ENCODE measurements at places on chromosomes 3 and 15. TPM values are rescaled to one million over a fixed set of nuclear protein-coding genes. Genes with fewer than 3 reads are reported as not detected.

DNA sequence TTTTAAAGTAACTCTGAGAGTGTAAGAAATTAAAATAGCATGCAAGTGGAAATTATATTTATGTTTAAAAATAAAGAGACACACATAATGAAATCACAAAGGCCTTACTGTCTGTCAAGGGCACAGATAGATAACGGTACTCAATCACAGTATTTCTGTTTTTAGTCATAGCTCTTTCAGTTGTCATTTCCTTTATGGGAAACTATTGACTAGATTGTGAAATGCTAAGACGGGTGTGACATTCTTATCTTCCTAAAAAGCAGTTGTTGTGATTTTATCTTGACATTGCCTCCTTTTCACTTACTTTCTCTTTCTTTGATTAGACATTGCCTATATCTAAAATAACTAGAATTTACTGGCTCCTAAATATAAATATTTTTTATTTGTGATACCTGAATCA is 100.1 kb upstream of the PLSCR5 start:
- no peak for DNase-seq

GRCh38 chr15:24933716-24934115 is 21.1 kb upstream of the SNRPN start:
- no peak for DNase-seq

DNA sequence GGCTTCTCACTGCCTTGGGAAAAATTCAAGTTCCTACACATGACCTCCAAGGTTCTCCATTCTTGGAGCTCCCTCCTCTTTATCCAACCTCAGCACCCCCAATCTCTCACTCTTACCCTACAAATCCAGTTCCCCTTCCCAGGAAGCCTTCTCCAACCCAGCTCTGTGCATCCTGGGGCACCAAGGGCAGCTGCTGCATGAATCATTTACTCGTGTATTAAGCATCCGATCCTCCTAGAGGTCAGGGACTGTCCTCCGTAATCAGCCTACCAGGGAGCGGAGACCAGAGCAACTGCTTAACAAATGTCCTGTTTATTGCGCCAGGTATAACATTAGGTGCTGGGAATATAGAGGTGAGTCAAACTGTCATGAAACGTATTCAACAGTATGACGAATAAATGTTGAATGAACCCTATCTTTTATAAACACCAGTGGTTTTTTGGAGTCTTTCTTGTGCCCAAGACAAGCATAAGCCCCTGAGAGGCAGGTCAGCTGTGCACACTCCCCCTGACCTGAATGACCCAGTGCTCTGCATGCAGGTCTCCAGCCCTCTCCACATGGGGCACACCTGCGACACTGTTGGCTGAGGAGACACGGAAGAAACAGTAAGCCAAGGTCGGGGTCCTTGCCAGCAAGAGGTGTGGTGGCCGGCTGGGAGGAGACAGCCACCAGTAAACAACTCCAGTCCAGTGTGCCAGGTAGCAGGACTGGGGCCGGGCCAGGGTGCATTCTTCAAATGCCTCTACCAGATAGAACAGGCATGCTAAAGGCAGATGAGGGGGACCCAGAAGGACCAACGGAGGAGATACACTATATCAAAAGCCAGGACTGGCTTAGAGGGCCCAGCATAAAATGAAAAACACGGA is 27.6 kb downstream of the ANP32A start:
- no peak for DNase-seq

GRCh38 chr3:149657321-149657925 is 402 bp downstream of the WWTR1 start:
- DNase-seq, result no peak

DNA sequence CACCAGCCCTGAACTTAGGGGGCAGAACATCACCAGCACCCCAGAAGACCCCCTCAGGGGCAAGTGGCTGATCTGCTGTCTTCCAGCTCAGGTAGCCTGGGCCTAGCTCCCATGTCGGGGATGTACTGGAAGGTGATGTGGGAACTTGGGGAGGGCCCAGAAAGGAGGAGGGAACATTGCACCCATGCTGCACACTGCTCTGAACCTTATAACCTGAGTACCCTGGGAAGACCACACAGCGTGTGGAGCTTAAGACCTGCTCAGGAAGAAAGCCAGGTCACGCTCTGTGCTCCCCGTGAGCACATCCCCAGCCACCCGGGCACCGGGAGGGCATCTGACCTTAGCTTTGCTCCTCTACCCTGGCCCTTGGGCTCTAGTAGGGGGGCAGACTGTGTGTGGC is 159.4 kb downstream of the ATP10A start:
- no peak for DNase-seq

- DNase-seq, result no peak
Measured at GRCh38 chr3:4546346-4547178, 53.4 kb downstream of the ITPR1 start.

DNA sequence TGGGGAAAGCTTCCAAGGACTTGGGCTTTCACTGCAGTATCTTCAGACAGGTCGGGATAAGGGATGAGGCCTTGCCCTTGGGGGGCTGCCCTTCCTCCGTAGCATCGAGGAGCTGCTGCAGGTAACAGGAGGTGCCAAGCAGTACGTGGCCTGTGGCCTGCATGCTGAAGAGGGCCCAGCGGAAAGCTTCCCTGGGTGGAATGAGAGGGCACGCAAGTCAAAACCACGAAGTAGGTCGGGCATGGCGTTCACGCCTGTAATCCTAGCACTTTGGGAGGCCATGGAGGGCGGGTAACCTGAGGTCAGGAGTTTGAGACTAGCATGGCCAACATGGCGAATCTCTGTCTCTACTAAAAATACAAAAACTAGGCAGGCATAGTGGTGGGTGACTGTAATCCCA is 12.9 kb downstream of the CIDEC start:
- DNase-seq, result no peak

GRCh38 chr3:190036631-190037030 is 84.1 kb downstream of the P3H2 start:
- no peak for DNase-seq

GRCh38 chr3:112817271-112817670 is 29.4 kb downstream of the CD200R1L start:
- DNase-seq, result no peak

DNA sequence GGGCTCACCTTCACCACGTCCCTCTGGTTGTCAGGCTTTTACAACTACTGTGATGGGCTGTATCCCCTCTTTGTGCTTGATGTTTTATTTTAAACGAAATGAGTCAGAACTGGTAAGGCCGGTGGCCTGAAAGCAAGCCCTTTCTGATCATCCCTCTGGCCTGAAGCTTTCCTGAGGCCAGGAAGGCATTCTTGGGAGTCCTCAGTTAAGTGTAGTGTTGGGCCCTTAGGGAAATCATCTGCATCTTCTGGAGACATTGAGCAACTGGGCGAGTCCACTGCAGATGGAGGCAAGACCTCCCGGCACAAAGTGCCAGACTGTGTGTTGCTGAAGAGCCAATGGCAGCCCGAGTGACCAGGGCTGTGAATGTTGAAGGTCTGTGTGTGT is 33.0 kb upstream of the AMOTL2 start:
- DNase-seq, result no peak

GRCh38 chr15:59052915-59053407 is 52.0 kb upstream of the CCNB2 start:
- DNase-seq, result no peak

DNA sequence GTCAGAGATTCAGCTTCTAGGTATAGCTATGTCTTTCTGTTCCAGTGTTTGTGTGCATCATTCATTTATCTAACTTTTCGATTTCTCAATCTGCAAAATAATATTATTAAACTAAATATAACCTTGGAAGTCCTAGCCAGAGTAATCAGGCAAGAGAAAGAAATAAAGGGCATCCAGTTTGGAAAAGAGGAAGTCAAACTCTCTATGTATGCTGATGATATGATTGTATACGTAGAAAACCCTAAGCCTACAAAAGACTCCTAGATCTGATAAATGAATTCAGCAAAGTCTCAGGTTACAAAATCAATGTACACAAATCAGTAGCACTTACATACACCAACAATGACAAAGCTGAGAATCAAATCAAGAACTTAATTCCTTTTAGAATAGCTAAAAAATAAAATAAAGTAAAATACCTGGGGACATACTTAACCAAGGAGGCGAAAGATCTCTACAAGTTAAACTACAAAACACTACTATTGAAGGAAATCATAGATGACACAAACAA is 718.2 kb downstream of the NTRK3 start:
- DNase-seq, result no peak

DNA sequence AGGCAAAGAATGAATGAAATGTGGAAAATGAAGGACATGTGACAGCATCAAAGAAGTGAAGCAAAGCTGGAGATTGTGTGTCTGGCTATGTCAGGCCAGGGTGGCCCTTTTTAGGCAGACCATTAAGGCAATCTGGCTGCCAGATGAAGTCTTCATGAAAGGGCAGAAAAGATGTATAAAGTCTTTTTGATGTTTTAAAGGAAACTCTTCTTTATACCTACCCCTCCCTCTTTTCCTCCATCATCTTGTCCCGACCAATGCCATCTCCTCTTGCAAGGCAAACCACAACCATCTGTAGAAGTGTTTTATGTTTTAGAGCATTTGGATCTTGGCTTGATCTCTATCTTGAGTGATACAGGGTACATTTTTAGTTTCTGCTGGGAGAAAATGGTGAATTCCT is 259.2 kb downstream of the LSAMP start:
- DNase-seq, result no peak

DNA sequence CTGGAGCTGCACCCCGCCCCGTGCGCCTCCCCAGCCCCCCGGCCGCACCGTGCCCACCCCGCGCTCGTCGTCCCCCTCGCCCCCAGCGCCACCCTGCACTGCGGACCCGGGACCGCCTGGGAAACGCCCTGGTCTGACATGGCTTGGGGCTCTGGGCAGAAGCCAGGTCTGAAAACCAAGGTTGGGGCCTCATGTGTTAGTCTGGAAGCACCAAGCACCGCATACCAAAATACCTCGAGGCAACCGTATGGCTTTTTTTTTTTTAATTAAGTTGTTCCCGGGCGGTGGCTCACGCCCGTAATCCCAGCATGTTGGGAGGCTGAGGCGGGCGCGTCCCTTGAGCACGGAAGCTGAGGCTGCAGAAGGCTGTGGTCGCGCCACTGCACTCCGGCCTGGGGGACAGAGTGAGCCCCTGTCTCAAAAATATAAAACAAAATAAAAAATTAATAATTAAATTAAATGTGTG is 91.5 kb upstream of the CHD2 start:
- DNase-seq, result no peak

DNA sequence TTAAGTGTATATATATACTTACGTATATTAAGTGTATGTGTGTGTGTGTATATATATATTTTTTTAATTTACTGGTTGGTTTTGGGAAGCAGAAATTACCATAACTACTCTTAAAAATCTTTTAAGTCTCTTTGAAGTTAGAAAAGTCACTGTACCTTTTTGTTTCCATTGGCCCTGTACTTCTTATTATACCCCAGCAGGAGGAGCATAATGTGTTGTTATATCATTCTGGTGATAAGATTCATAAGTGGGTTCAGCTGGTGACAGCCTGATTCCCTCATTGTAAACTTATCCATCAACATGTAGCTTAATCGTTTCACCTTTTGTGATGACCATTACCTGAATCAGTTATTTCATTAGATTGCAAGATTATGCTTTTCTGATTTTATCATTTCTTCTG is 30.8 kb downstream of the MLH1 start:
- DNase-seq, result no peak

DNA sequence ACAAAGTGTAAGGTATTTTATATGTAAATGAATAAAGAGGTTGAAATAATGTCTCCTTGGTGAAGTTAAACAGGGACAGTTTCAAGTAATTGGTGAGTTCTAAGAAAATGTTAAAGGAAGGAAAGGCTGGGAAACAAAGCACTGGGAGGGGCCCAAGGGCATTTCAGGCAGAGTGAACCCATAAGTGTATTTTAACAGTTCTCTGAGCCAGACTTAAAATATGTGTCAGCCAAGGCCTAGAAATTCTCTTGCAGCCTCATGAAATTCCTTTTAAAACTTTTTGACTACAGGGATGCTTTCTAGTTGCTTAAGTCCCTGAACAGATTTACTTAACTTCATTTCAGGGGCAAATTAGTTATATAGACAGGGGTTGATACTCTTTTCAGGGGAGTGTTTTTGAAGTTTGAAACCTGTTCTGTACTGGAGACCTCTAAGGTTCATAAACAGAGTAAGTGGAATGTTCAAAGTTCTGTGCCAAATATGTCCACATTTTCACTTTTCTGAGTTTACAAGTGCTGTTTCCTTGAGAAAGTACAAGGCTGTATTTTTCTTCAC is 77.6 kb downstream of the GALK2 start:
- no peak for DNase-seq

GRCh38 chr3:141643796-141644195 is 94.3 kb upstream of the RNF7 start:
- no peak for DNase-seq

DNA sequence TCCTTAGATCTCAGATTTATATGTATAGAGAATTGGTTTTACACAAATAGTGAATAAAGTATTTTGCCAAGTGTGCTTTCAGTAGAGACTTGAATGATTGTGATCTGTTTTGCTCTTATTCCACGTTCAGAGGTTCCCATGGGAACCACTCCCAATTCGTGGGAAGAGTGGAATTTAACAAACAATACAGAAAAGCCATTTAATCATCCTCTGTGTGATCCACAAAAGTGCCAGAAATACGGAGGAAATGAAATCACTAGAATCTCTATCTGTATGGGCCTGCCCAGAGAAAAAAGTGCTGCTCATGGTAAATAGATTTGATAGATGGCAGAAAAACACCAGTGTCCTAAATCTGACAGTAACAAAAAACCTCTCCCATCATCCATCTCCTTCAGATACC is 56.0 kb downstream of the CNTN4 start:
- no peak for DNase-seq

DNA sequence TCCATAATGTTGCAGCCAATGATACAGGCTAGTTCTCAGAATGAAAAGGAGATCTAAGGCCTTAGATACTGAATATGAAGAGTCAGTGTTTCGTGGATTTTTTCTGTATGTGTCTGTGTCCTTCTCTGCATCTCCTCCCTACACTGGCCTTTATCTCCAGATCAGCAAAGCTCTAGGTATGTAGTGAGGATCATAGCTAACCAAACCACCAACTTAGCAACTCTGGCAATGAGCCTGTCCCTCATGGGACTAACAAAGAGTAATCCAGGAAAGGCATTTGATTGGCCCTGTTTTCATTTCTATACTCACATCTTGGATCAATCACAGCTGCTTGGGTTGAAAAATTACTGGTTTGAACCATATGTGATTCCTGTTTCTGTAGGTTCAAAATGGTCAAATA is 18.6 kb upstream of the CNTN3 start:
- DNase-seq, result no peak

DNA sequence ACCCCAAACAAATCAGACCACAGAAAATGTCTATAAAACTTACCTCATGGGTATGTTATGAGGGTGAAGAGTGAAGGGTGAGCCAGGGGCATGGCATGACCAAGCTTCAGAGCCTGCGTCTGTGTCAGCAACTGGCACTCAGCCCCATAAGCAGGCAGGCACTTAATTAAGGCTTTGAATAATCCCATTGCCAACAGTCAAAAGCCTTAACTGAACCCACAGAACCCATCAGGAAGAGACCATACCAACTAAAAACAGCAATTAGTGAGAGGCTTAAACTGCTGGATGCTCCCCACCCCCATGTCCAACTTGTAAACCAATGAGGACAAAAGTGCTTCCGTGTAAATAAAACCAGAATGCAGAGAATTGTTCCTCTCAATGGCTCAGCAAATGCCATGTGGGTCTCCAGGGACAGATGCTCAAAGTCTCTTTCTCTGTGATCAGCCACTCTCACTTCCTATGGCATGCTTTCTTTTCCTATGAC is 126.0 kb downstream of the MYLK start:
- DNase-seq, result no peak

The GPR156 gene
- total RNA-seq, result not detected

The MUSTN1 gene
- 1.1 TPM for total RNA-seq

The INAFM2 gene
- total RNA-seq, result 7.4 TPM

The EXD1 gene
- total RNA-seq, result not detected

The TIMMDC1 gene
- total RNA-seq, result 105 TPM

The TCAIM gene
- total RNA-seq, result 17.2 TPM

The BFSP2 gene
- total RNA-seq, result not detected

The NANOGP8 gene
- not detected for total RNA-seq

The ADAMTSL3 gene
- total RNA-seq, result not detected

The WDR49 gene
- not detected for total RNA-seq

All from activated CD4-positive, alpha-beta memory T cell treated with anti-CD3 and anti-CD28 coated beads for 36 hours (primary cell).